Endodermal cell (in vitro differentiated cells): ENCODE measurements at places on chromosomes 6 and 20. TPM values are rescaled to one million over a fixed set of nuclear protein-coding genes. Genes with fewer than 3 reads are reported as not detected.

Gene DEFB124
- total RNA-seq: not detected in 2 replicates

Gene SRMS
- total RNA-seq: not detected in 2 replicates

Gene CLIC5
- total RNA-seq: not detected in 3 replicates

Gene PIGU
- 29.1 to 39.9 TPM (median 35.8 TPM) in 3 replicates for total RNA-seq

Gene C20orf141
- not detected in 3 replicates for total RNA-seq

Gene CD83
- 2.8 and 3.0 TPM in 2 replicates for total RNA-seq

Gene TFAP2A
- 0.69 to 0.82 TPM (median 0.75 TPM) in 3 replicates for total RNA-seq

Gene PRPH2
- 0.35 and 0.75 TPM in 2 replicates for total RNA-seq

- no peak for DNase-seq
Observed at GRCh38 chr20:18926965-18927364, 113.4 kb downstream of the SCP2D1 start.

DNA sequence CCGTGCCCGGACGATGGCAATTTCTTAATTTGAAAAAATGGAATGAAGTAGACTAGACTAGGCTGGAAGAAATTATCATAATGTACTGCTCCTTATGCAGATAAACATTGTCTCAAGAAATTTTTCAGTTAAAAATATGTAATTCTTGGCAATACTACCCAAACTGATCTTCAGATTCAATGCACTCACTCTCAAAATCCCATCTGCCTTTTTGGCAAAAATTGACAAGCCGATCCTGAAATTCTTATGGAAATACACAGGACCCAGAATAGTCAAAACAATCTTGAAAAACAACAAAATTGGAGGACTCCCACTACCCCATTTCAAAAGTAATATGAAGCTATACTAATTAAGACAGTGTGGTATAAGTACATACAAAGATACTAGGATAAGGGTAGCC is 19.0 kb downstream of the SLC23A2 start:
- DNase-seq: no peak

GRCh38 chr20:4437131-4437530 is 284.6 kb upstream of the PRND start:
- DNase-seq: no peak

- DNase-seq: no peak
Observed at GRCh38 chr20:45392733-45393132, 14.6 kb upstream of the TP53TG5 start.

- DNase-seq: no peak
Observed at GRCh38 chr6:163954088-163954775, 539.7 kb downstream of the QKI start.

GRCh38 chr6:2764610-2765165 is 505 bp upstream of the WRNIP1 start:
- no peak for DNase-seq

GRCh38 chr6:15332446-15332845 is 86.6 kb downstream of the JARID2 start:
- no peak for DNase-seq

- DNase-seq: no peak
Observed at GRCh38 chr20:57066126-57066900, 200.1 kb downstream of the BMP7 start.

- no peak for DNase-seq
Observed at GRCh38 chr6:12479881-12480280, 189.7 kb downstream of the EDN1 start.

DNA sequence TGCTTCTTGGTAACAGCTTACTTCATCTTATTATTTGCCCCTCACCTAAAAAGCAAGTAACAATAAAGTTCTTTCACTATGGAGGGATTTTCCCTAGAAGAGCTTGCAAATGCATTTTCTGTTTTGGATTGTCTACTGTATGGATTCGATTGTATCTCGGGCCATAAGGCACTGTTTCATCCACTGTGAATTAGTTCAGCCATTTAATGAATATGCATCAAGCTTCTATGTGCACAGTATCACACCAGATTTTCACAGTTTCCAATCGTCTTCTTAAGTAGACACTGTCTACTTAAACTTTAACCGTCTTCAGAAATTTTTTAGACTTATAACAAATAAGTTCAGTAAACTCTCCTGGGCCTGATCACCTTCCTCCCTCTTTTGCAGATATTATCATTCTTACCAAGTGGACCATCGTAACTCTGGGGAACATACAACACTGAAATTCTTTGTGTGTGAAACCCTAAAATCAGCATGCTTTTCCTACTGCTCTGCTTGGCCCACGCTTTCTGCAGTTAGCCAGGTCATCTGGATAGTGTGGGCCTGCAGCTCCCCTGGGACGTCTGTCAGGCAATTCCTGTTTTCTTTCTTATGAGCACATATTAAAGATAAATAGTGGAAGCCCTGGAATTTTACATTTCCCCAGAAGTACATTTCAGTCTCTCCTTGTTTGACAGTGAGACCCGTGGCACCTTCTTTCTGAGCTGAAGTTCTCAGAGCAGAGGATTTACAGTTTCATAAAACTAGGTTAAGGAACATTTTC is 136.5 kb upstream of the PDE10A start:
- DNase-seq: no peak

DNA sequence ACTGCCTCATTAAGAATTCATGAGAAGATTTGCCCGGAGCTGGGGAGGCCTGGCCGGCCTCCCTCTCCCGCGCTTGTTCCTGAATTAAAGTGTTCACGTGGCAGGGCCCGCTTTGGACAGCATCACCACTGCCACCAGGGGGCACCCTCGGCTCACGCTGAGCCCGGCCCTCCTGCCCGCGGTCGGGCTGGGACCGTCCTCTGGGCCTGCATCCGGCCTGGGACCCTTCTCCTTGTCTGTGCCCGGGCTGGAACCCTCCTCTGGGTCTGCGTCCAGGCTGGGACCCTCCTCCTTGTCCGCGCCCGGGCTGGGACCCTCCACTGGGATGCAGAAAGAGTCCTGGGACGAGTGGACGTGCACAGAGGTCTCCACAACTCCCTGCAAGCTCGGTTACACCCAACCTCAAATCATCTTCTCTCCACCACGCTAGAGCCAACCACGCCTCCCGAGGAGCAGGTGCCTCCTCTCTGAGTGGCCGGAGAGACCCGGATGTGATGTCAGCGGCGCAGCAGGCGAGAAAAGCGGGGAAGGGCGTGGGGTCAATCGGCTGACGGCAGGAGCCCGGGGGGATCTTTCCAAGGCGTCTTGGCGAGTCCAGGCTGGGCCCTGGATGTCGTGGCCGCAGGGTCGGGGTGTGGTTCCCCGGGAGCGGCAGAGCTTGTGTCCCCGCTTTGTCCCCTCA is 50.9 kb upstream of the DACT2 start:
- peak; percentile 94 for DNase-seq

DNA sequence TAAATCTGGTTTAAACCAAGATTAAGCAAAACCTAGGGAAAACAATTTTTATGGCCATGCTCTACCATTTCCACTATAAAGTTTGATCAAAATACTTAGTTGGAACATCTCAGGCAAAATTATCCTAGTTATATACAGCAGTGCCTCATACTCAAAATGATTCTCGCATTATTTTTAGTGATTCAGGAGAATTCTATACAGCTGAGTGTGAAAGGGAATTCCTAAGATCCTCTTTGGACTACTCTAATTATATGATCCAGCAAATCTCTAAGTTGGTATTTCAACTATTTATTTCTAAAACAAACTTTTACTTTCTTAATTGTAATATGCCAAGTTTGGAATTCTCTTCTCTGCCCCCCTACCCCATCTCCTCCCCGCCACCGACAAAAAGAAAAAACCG is 8.6 kb downstream of the DTNBP1 start:
- no peak for DNase-seq
